ENCODE measurements at places on chromosomes 2 and 18.

- DNase-seq: no peak
These were observed 136.3 kb downstream of the TMEM163 start for GRCh38 chr2:134582547-134582899.

DNA sequence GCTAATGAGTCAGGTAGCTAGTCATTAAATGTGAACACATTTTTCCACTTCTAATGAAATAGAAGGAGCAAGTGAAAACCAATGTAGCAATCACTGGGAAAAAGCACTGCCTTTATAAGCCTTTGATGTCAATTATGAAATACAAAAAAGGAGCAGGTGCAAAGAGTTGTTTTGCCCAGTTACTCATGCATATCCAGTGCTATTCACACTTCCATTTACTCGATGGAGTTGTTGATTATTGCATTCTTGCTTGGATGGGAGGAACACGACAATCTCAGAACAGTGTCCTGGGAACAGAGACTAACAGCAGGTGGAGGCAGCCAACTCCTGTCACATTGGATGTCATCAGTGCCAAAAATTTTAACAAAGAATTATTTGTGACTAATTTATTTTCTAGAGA is 372.5 kb downstream of the CBLN2 start:
- no peak for DNase-seq

DNA sequence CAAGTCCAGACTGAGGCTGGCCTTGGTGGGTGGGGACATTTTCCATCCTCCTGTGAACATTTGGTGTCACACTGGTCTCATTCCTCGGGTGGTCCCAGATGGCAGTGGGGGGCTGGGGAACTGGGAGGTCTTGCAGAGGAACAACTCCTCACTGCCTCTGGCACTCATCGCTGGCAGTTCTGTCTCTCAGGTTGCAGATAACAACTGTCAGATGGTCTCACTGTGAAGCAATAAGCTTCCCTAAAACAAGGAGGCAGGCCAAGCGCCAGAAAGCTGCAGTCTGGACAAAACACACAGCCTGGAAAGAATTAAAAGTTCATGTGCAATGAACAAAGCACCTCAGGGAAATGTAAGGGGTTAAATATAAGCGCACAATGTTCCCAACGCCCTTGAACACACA is 78.1 kb downstream of the IRS1 start:
- DNase-seq: no peak

DNA sequence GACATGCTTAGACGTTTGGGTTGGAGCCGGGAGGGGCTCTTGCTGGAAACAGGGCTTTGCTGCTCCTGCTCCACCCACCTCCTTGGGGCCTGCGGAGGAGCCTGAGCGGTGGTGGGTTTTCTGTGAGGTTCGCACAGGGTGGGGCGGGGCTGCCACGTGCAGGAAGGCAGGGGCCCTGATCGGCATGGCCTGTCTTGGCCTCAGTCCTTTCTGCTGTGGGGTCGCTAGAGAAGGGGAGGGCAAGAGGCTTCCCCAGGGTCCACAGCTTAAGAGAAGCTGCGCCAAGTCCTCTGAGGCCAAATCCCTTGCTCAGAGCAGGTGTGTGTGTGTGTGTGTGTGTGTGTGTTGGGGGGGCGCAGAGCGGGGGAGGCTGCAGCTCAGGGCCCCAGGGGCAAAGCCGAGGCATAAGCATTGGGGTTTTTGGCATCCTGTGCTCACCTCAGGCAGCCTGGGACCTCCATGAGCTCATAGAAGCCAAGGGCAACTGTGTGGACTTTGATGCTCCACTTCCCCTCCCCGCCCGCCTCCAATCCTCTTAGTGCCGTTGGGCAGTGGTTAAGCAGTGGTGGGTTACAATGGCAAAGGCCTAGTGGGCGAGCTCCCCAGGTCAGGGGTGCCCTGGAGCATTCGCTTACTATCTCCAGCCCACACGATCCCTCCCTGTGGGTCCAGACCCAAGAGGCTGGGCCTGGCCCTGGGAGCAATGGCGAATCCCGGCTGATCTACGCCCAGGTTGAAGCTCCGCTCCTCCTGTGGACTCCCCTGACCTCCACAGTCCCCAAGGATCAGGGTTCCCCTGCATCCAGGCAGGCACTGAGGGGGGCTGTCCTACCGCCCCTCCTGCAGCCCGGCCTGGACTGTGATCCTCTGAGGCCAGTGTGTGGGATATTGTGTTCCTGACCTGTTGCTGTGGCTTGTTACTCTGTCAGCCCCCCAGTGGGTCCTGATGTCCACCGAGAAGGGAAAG is 28.9 kb downstream of the TOGARAM2 start:
- peak; percentile 27 for DNase-seq

DNA sequence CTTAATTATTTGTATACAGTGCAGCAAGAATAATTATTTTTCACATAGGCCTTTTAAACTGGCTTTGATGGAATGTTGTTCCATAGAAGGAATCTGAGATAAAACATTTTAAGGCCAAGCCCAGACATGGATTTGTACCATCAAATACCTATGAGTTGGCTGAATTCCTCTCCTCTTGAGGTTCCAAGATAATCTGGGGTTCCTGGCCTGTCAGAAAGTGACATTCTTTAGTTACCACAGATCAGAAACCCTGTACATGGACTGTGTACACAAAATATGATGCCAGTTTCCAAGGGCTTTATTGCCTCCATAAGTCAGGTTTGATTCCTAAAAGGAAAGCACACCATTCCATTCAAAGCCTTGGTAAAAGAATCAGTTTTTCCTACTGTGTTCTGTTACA is 1256.7 kb upstream of the NRXN1 start:
- DNase-seq: no peak

DNA sequence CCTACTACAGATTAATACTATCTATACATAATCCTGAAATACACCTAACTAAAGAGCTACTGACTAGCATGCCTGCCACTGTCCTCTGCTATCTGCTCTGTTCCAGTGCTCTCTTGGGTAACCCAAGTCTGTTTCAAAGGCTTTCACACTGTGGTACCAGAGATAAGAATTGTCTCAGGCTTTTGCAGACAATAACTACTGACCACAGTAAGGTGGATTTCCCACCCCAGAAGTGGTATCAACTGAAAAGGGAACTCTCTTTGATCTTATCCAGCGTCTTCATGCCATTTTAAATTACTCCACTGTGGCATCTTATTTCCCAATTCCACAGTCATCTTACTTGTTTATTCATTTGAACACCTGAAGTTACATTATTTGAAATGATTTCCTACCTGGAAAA is 190.2 kb downstream of the IKZF2 start:
- no peak for DNase-seq

Data from stimulated activated CD8-positive, alpha-beta memory T cell treated with anti-CD3 and anti-CD28 coated beads, Interleukin-7, amount 100 ng/mL, for 4 hours (primary cell).